CD4-positive, alpha-beta T cell treated with Interleukin-17A for 1 hour (primary cell): ENCODE measurements at places on chromosomes 4 and X.
A peak's percentile ranks its signal among the peaks of the same experiment; 100 is the strongest.

GRCh38 chrX:134026565-134027311 lies 41.3 kb upstream of the GPC3 start:
- DNase-seq: peak; percentile 9

DNA sequence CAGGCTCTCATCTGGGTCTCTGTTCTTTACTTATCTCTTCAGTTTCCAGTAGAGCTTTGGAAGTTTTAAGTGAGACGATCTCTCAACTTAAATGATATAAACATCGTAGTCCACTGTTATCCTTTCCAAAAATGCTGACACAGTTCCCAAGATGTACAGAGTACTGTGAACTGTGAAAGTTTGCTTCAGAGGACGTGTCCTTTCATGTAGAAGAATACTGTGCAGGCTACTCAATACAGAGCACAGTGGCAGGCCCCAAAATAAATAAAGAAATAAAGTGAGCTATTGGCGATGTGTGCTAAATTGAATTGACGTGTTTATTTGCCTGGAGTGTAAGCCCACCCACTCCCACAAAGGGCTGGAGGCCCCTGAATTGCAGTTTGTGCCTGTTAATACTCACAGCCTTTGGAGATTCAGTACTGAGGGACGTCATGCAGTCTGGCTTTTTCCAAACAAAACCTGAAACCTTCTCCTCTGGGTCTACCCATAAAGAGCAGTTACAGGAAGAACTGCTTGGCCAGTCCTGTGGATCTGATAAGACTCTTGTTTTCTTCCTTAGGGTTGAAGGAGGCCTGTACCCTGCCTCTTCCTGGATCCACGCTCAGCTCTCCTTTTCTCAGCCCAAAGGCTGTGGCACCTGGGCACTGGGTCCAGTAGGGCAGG lies 66.1 kb downstream of the SOWAHB start:
- no peak for DNase-seq

GRCh38 chr4:84319124-84319523 lies 180.0 kb downstream of the NKX6-1 start:
- no peak for DNase-seq

- DNase-seq: no peak
These were observed 634.7 kb upstream of the BOD1L1 start for GRCh38 chr4:14262221-14262620.

- no peak for DNase-seq
These were observed 118.7 kb downstream of the FAT4 start for GRCh38 chr4:125433453-125433852.

- no peak for DNase-seq
These were observed 263.1 kb downstream of the ANK2 start for GRCh38 chr4:113312529-113312928.

GRCh38 chrX:57379296-57379695 lies 92.8 kb downstream of the FAAH2 start:
- no peak for DNase-seq

DNA sequence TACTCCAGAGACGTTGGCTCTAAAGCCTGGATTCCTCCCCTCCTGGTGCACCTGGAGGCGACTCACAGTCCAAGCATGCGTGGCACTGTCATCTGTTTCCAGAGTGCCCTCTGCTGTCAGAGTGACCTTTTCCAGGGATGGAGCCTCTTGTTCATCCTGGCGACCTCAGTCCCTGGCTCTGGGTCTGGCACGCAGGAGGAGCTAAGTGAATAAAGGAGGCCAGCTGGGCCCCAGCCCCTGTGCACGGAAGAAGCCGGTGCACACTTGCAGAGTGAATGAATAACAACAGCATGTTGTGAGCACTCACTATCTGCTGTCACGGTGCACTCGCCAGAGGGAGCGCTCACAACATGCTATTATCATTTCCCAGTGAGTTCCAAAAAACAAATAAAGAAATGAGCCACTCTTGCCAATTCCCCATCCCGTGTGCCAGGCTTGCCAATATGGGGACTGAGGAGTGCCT lies 27.8 kb upstream of the PSAPL1 start:
- no peak for DNase-seq

DNA sequence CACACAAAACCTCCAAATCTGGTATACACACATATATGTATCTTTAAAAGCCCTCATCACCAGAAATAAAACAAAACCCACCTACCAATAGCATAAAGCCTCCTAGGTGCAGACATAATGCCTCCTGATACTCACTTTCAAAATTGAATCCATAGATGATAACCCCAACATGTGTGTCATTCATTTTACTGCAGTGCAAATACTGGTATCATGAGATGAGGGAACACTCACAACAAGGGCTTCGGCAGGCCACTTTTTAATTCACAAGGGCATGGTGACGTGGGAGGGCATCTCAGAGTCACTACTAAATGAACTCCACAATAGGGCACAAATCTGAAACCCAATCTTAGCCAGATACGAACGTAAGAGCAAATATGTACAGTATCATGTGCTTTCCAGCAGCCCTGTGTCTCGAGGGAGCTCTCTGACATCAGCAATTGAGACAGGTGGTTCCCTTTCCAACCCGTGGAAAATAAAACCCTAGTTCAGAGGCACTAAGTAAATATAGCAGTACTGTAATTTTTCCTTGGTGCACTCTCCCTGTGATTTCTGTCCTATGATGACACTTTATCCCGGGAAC lies 14.1 kb upstream of the PPARGC1A start:
- DNase-seq: no peak

DNA sequence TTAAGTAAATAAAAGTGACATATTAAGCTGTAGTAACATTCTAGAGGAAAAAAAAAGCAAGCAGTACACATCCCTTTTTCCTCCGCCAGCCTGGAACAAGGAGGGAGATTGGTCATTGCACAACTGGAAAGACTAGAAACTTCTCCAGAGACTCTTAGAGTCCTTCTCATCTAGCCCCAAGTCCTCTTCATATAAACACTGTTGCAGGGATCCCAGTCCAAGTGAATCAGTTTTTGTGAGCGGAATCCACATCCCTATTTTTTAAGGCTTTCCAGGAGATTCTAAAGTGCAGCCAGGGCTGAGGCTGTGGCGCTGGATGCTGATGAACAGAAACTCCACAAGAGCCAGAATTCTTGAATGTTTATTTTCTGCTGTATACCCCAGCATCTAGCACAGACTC lies 23.8 kb downstream of the REELD1 start:
- no peak for DNase-seq

- DNase-seq: peak; percentile 14
These were observed 27.3 kb downstream of the CT45A1 start for GRCh38 chrX:135740681-135741149.

DNA sequence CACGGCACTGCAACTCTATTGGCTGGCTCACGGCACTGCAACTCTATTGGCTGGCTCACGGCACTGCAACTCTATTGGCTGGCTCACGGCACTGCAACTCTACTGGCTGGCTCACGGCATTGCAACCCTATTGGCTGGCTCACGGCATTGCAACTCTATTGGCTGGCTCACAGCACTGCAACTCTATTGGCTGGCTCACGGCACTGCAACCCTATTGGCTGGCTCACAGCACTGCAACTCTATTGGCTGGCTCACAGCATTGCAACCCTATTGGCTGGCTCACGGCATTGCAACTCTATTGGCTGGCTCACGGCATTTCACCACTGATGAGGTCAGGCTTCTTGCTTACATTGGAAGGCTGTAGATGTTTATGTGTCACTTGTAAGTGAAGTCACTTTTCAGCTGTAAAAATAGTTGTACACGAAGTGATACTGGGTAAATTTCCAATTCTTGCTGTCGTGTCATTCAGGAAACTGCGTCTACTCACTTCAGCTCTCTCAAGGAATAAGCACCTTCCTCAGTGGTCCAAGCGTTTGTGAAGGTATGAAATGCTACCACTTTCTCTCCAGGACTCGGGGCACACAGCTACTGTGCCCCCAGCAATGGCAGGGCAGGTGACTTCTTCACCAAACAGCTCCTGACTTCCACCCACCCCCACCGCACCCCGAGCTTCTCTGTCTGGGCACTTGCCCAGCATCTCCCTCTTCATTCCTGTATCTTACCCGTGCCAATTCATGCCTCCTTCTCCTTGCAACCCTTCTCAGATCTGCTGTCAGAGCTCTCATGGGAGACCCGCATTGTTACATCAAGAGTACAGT lies 141.3 kb downstream of the AFAP1 start:
- no peak for DNase-seq
